ENCODE measurements at places on chromosomes 16 and 17.
A peak's percentile ranks its signal among the peaks of the same experiment; 100 is the strongest.

DNA sequence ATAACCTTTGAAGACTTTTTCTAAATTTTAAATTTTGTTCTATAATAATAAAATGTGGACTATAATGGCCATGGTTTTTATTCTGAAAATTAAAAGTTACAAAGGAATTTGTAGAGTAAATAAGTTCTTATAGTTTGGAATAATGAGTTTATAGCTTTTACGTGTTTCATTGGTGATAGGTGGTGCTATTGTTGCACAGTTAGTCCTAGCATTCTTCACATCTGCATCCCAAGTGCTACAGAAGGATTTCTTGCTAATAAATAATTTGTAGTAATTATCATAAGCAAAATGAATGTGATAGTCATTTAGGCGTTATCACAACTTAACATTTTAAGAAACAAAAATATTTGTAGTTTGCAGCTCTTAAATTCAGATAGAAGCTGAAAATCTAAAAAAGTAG, 67.9 kb downstream of the BCAS3 start:
- DNase-seq, result no peak

DNA sequence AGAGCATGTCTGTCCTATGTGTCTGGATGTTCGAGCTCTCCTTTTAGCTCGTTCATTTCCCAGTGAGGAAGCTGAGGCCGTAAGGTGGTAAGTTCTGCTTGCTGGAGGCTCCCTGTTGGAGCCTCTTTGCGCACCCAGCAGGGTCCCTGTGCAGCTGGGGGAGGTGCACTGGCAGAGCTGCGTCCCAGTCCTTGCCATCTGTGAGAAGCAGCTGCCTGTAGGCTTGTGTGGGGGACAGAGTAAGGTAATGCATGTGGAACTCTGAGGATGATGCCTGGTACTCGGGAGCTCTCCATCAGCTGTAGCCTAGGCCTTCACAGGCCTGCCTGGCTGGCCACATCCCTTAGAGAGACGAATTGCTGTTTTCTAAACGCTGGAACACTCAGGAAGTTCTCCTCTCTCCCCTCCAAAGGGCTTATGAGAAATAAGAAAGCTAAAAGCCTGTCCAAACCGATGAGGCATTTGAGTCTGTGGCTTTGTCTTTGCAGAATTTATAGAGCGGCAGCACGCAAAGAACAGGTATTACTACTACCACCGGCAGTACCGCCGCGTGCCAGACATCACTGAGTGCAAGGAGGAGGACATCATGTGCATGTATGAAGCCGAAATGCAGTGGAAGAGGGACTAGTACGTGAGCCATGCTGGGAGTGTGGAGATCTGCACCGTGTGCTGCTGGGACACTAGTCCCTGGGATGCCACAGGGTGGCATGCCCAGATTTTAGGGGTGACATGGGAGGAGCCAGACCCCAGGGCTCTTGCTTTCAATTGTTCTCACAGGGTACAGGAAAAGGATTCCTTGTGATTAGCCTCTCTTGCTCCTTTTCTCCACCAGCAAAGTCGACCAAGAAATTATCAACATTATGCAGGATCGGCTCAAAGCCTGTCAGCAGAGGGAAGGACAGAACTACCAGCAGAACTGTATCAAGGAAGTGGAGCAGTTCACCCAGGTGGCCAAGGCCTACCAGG, 1.6 kb downstream of the NDUFB10 start:
- DNase-seq, result no peak

DNA sequence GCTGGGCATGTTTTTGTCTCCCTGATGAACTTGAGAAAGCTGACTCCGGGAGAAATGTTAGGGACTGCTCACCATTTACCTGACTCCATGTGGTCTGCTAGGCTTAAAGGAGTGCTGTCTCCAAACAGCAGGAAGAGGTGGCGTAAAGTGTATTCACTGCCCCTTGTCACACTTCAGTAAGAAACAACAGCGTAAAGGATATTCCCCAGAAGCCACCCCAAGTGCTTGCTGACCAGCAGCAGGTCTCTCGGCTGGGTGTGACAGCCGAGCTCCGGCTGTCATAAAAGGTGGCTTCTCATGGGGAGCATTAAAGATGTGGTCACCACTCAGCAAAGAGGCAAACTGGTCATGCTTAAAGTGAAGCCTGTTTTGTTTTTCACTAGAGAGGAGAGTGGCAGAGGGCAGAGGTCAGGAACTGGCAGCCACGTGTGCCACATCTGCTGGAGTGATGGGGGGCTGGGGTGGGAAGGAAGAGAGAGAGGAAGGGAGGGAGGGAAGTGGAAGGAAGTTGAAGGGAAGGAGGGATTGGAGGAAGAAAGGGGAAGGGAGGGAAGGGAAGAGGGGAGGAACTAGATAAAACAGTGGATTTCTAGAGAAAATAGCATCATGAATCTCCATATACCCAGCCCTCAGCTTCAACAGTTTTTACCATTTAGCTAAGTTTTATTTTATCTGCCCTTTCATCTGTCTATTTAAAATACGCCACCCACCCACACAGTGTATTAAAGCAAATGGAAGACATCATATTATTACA, 119.3 kb downstream of the CLEC16A start:
- no peak for DNase-seq

DNA sequence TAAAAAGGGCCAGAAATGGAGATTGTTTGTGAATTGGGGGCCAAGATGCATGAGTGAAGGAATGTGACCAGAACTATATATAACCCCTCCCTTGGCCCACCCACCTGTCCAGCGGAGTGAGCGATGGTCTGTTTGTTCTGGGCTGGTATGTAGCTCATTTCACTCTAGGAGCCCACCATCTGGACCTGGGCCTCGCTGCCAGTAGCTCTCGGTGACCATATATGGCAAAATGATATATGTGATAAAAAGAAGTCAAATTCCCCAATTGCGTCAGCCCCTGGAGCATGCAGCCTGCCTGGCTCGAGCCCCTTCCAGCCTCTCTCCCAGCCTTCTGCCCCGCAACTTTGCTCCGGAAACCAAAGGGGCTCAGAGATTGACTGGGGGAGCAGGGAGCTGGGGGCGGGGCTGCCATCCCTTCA, 47.3 kb downstream of the CCDC42 start:
- peak; percentile 57 for DNase-seq

DNA sequence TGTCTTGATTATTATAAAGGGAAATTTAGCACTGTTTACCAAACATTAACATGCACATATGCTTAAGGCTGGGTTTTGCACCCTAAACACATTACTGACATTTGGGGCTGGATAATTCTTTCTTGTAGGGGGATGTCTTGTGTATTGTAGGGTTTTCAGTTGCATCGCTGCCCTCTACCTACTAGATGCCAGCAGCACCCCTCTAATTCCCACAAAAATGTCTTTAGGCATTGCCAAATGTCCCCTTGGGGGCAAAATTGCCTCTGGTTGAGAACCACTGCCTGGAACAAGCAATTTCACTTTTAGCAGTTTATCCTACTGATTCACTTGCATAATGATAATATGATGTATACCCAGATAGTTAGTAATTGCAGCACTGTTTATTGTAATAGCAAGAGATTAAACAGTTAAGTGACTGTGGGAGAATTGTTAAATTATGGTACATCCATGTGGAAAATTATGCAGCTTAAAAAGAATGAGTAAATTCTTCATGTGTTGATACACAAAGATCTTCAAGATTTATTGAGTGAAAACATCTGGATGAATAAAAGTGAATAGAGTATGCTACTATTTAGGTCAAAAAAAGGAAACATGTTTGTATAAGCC, 18.4 kb downstream of the PRSS54 start:
- DNase-seq, result no peak

DNA sequence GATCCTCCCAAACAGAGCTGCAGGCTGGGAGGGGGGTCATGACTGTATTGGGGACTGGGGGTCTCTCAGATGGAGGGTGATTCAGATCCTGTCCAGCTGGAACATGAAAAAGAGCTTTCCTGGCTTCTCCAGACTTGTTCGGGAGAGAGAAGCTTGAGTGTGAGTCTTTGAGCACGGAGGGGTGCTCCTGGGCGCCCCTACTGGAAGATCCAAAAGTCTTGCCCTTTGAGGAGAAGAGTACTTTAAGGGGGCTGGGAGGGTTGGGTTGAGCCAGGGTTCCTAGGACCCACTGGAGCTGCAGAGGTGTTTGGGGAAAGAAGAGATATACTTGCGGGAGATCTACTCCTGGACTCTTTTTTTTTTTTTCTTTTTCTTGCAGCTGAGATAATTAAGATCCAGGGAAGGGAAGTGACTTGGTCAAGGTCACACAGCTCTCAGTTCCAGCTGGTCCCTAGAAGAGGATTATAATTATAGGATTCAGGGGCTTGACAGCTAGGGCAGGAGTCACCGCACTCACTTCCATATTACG, 8.4 kb downstream of the RARA start:
- DNase-seq, result peak; percentile 78
